Camera-type eye (tissue), 1 donor: ENCODE measurements at places on chromosomes 16 and 17. TPM values are rescaled to one million over a fixed set of nuclear protein-coding genes. Genes with fewer than 3 reads are reported as not detected.

NOG gene
- total RNA-seq: 10.2 TPM

SHCBP1 gene
- 7.4 TPM for total RNA-seq

PHOSPHO1 gene
- 6.4 TPM for total RNA-seq

SLC43A2 gene
- total RNA-seq: 21.1 TPM

TNFRSF13B gene
- not detected for total RNA-seq

CNGB1 gene
- total RNA-seq: 50.7 TPM

TRPV3 gene
- total RNA-seq: 0.55 TPM

GSG1L gene
- total RNA-seq: 5.1 TPM
